ENCODE measurements at places on chromosomes 3 and 15. TPM values are rescaled to one million over a fixed set of nuclear protein-coding genes. Genes with fewer than 3 reads are reported as not detected.

GRCh38 chr3:98058244-98058960 is 23.3 kb upstream of the GABRR3 start:
- no peak for DNase-seq

- DNase-seq, result no peak
Measured at GRCh38 chr15:100029868-100030479, 296.7 kb upstream of the LYSMD4 start.

GRCh38 chr3:8987645-8988383 is 24.5 kb upstream of the RAD18 start:
- DNase-seq, result peak; percentile 82

The TMIE gene
- total RNA-seq, result not detected

The CCR1 gene
- total RNA-seq, result 72.0 TPM

The VGLL4 gene
- 55.2 TPM for total RNA-seq
